RWPE2 (cell line): ENCODE measurements at places on chromosomes 2 and 18.

DNA sequence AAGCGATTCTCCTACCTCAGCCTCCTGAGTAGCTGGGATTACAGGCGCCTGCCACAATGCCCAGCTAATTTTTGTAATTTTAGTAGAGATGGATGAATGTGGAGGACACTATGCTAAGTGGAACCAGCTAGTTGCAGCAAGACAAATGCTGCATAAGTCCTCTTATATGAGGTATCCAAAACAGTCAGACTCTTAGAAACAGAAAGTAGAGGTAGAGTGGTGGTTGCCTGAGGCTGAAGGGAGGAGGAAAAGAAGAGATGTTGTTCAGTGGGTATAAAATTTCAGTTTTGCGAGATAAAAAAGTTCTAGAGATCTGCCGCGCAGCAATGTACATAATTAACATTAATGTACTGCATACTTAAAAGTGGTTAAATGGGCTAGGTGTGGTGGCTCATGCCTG, 145.3 kb upstream of the SPRED2 start:
- no peak for DNase-seq

DNA sequence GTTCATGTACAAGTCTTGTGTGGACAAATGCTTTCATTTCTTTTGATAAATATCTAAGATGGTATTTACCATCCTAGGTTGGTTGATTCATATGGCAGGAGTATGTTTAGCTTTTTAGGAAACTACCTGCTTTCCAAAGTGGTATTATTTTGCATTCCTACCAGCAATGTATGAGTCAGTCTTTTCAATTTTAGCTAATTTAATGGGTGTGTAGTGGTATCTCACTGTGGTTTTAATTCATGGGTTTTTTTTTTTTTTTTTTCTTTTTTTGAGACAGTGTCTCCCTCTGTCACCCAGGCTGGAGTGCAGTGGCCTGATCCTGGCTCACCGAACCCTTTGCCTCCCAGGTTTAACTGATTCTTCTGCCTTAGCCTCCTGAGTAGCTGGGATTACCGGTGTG, 4.2 kb downstream of the ZNF512 start:
- DNase-seq, result no peak

- DNase-seq, result no peak
These were observed 53.6 kb downstream of the VIT start for GRCh38 chr2:36750101-36750500.

DNA sequence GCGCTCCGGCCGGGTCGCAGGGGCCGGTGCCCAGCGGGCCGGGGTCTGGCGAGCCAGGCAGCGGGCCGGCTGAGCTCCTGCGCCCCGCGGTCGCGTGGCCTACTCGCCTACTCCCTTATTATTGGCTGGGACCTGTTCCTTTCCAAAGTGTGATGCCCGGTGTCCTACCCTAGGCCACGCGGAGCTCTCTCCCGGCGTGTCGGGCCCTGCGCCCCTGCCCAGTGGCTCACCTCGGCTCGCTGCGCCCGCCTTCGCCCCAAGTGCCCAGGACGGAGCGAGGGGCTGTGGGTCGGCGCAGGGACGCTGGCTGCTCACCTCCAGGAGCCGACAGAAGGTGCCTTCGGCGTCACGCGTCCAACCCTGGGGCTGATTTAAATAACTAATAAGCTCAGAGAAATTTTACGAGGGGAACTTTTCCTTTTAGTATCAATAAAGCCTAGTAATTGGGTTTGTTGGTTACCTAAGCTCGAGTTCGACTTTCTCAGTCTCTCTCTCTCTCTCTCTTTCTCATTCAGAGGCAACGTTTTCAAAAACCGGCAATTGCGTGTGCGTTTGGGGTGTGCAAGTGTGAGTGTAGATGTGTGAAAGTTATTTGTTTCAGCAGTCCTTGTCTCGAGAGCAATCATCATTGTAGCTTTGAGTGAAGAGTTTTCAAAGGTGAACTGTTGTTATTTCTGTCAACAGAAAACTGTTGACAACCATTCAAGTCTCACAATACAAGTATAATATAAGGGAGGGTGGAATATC, 7.0 kb upstream of the SATB2 start:
- no peak for DNase-seq
